Stimulated activated CD4-positive, alpha-beta T cell treated with anti-CD3 and anti-CD28 coated beads, Interleukin-1b, Interleukin-23, amount 100 ng/mL, for 48 hours (primary cell): ENCODE measurements at places on chromosomes 3 and 15.

DNA sequence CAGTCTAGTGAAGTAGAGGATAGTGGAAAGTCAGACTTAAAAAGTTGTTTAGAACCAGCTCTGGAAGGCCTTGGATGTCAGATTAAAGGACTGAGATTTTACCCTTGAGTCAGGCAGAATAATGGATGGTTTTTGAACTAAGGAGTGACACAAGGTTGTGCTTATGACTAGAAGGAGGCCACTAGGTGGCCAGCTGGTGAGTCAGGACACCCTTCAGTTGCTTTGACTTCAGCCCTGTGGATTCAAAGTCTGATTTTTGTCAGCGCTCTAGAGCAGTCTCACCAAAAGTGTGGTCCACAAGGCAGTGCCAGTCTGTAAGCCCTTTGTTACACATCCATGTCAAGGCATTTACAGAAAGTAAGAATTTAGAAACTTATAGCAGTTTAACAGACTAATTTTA lies 3.8 kb upstream of the GABPB1 start:
- peak; percentile 41 for DNase-seq

DNA sequence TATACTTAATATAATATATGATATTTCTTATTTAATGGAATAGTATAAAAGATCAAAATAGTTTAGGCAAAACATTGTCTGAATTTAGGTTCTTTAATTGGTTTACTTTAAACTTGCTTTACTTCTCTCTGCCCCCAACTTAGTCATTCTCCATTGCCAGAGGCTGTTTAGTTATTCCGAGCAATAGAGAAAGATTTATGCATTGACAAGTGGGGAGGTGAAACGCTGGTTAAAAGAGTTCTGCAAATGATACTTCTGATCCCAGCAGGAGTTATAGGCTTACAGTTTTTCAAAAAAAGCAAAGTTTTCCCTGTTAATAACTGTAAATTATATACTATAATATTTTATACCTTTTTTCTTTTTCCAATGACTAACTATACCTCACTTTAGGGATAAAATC lies 145.4 kb downstream of the EPHA3 start:
- no peak for DNase-seq

DNA sequence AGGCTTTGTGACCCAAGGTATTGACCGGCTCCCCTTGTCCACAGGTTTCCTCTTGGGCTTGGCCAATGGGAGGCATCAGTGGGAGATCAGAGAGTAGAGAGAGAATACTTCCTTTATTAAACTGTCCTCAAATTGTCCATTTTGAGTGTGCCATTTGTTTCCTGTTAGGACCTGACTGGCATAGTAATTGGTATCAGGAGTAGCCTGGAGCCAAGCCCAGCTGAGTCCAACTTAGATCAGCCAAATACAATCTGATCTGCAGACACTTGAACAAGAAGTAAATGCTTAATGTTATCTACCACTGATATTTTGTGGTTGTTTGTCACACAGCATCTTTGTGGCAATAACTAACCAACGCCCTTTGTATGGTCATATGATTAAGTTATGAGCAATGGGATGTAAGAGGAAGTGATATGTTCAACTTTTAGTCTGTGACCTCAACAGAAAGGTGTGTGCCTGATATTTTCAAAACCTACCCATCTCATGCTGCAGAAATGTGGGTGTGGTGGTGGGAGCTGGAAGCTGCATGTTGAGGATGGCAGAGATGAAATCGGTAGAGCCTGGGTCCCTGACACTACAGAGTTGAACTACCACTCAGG lies 13.3 kb downstream of the MYD88 start:
- DNase-seq, result no peak

- DNase-seq, result no peak
Observed at GRCh38 chr3:58216496-58217195, 5.9 kb upstream of the DNASE1L3 start.

DNA sequence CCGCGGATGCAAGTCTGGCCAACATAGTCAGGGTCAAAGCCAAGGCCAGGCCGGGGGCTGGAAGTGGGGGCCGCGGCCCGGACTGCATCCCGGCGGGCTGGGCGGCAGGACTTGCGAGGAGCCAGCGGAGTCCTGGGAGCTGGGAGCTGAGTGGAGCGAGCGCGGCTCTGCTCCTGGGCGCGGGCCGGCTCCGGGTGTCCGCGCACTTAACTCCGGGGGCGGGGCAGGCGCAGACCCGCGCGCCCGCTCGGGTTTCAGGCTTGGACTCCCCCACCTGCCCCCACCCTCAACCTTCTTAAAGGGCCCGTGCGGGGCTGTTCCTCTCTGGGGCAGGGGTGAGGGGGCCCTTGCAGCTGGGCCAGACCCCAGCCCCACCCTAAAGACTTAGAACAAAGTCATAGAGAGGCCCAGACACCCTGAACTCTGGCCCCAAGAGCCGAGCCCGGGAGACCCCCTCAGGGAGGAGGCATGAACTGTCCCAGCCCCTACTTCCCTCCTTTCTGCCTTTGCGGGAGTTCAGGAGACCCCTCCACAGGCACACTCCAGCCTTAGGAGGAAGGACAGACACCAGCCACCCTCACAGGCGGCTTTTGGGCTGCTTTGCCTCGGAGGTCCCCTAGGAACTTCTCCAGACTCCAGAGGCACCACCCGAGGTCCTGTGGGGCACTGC lies at the start of gene CSPG4:
TSS of gene CSPG4 (minus strand) at position 181 of the 670 bp plus-strand sequence. CDS start at position 88, 93 bp downstream.
- no peak for DNase-seq
